ENCODE measurements at places on chromosomes 16 and 17. TPM values are rescaled to one million over a fixed set of nuclear protein-coding genes. Genes with fewer than 3 reads are reported as not detected.
A peak's percentile ranks its signal among the peaks of the same experiment; 100 is the strongest.

Gene ATP6V0C
- total RNA-seq, result 171 TPM

- no peak for DNase-seq
Measured at GRCh38 chr17:9792181-9792840, 919 bp upstream of the DHRS7C start.

- DNase-seq, result no peak
Measured at GRCh38 chr16:10675216-10675615, 19.5 kb downstream of the TEKT5 start.

Gene SLFN11
- total RNA-seq, result 19.5 TPM

Gene P2RX1
- 3.5 TPM for total RNA-seq

- no peak for DNase-seq
Measured at GRCh38 chr16:85991425-85991824, 92.5 kb downstream of the IRF8 start.

DNA sequence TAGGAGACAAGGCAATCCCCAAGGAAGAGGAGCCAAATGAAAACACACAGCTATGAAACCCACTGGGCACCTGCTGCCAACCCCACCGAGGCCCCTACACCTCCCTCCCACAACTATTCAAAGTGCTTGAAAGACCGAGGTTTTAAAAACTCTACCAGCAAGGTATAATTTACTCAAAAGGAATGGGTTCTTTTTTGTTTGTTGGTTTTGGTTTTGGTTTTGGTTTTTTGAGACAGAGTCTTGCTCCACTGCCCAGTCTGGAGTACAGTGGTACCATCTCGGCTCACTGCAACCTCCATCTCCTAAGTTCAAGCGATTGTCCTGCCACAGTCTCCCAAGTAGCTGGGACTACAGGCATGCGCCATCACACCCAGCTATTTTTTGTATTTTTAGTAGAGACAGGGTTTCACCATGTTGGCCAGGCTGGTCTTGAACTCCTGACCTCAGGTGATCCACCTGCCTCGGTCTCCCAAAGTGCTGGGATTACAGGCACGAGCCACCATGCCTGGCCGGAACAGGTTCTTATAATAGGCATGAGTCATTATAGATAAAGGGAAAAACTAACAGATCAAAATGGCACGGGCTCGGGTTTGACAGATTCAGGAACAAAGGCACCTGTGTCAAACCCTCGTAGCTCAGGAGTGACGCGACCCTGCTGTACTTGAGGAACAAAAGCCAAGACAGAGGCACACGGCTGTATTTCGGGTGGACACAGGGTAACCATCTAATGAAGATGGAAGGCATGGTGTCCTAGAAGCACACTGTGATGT lies 40.7 kb downstream of the COTL1 start:
- no peak for DNase-seq

- no peak for DNase-seq
Measured at GRCh38 chr17:75899353-75899752, 2.6 kb upstream of the TRIM65 start.

DNA sequence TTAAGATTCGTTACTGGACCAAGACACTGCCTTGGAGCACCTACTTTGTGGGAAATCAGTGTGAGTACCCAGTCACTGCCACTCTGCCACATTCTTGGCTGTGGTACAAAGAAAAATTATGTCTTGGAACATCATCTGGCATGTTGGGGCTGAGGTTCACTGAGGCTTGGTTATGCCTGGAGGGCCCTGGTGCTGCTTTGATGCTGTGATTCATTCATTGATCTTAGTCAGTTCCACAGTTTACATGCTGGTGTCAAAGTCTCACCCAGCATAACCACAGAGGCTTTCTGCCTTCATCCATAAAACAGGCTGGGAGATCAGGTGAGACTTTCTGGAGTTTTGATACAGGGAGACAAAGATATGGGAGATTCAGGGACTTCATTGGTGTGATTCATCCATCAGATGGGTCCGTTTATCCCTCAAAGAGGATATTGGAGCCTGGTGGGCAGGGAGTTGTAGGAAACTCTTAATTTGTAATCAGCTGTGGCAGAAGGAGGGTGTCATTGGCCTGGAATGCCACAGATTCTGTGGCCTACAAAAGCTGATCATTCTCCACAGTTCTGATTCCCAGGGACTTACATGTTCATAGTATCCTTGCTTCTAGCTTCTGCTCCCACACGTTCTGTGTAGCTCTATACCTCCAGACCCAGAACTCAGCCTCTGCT lies 322.5 kb downstream of the PMP22 start:
- no peak for DNase-seq

DNA sequence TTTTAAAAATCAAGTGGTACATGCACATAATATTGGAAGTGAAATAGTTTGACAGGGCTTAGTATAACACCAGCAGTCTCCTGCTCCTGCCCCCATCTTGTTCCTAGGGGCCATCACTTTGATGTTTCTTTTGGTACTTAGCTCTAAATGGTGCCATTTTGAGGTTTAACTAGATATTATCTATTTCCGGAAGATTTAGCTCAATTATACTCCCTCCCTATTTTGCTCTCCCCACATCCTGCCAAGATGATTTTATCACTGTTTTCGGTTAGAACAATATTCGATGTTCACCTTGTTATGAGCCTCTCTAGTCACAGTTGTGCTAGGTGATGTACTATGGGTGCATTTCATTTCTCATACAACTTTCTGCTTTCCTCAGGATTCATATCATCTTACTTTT lies 20.0 kb upstream of the SLC35G3 start:
- no peak for DNase-seq

GRCh38 chr17:82666931-82667667 lies 18.9 kb upstream of the WDR45B start:
- DNase-seq, result peak; percentile 44

GRCh38 chr17:61412860-61413660 lies 13.4 kb downstream of the TBX2 start:
- peak; percentile 42 for DNase-seq

Gene SYNGR2
- 90.4 TPM for total RNA-seq

DNA sequence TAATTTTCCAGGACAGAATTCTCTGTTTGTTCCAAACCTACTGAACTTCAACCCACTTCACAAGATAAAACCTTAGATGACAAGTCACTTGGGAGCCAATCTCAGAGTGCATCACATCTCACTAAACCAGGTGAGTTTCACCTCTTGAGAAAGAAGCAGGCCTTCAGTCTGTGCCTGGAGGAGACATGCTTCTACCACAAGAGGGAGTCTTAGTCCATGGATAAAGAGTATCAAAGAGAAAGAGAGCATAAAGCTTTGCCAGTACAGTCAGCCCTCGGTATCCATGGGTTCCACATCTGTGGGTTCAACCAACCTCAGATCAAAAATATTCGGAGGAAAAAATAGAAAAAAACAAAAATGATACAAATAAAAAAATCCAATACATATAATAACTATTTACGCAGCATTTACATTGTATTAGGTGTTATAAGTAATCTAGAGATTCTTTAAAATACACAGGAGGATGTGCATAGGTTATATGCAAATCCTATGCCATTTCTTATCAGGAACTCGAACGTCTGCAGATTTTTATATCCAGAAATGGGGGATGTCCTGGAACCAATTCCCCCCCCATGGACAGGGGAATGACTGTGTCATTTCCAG lies 37.7 kb downstream of the DUSP14 start:
- no peak for DNase-seq

Gene CYB5B
- total RNA-seq, result 187 TPM

Gene HIC1
- total RNA-seq, result 13.5 TPM

DNA sequence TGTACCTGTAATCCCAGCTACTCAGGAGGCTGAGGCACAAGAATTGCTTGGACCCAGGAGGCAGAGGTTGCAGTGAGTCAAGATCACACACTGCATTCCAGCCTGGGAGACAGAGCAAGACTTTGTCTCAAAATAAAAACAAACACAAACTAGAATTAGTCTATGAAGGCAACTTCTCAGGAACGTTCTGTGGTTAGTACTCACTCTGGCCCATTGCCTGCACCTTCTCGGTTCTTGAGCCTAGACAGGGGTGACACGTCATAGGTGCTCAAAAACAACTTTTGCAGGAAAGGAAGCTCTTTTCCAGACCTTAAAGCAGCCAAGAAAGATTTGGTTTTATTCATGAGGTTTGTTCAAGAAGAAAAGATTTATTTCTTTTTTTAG lies 22.3 kb upstream of the CNOT1 start:
- DNase-seq, result no peak

Gene MYOCD
- total RNA-seq, result 9.4 TPM

DNA sequence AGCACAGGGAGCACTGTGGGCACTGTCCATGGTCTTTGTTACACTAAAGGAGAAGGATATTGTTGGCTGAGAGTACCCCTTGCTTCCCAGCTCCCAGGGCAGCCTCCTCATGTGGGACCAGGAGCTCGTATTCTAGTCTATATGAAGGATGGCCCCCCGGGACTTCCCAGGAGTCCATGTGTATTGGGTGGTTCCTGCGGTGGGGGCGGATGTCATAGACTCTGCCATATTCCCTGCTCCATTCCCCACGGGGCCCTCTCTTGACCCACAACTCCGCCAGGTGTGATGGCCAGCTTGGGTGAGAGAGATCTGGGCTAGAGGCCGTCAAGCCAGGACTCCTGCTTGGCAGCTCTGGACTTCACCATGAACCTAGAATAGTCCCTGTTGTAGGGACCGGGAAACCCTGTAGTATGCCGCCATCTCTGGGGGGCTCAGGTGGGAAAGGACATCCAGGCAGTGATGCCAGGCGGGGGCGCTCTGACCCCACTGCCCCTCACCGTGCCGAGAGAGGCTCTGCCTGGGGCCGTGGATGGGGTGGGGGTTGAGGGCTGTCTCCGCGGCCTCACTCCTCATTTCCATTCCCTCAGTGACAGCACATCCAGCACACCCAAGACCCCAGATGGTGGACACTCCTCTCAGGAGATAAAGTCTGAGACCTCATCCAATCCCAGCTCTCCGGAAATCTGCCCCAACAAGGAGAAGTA lies 37.8 kb downstream of the OR1D5 start:
- DNase-seq, result no peak

DNA sequence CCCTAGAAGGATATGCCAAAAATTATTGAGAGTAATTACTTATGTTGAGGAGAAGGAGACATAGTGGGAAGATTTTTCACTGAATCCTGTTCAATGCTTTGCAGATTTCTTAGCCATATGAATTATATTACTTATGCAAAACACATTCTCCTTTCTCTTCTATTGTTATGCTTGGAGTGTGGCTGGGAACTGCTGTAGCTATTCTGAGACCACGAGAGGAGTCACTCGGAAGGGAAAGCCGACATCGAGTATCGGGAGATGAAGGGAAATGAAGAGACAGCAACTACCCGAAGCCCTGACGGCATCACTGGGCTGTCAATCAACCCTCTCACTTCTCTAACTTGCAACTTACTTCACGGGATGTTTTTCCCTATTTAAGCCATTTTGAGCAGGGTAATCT lies 39.6 kb downstream of the STX8 start:
- no peak for DNase-seq

Gene C17orf50
- total RNA-seq, result not detected

- DNase-seq, result no peak
Measured at GRCh38 chr16:29854520-29855100, 8.4 kb downstream of the CDIPT start.

DNA sequence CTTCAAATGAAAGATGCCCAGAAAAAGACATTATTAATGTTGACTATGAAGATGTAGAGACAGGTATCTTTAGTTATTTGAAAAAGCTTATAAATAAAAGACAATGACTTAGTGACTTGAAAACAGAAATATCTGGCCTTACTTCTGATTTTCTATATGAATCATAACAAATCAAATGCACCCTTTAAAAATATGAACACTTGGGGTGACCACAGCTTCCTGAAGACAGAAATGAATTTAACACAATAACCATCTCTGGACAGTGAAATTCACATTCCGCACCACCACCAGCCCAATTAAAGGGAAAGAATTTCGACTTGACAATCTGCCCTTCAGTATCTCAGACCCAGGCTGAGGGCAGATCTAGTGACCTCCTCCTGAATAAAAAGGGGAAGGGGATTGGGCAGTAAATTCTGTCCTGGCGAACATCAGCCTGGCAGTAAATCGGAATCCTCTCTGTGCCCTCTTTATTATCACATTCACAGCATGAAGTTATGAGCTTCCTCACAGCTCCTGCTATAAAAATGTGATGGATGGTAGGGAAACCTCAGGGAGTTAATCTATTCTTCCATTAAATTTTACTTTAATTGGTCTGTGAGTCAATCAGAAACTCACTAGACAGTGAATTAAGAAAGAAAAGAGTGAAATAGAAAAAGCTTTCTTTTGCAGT lies 131.5 kb downstream of the SNX11 start:
- no peak for DNase-seq

- DNase-seq, result peak; percentile 54
Measured at GRCh38 chr16:1809281-1809801, 15.8 kb upstream of the IGFALS start.

Data from mucosa of descending colon (tissue), 3 donors.